Nucleus accumbens (tissue), 56 donors: ENCODE measurements at places on chromosomes 3 and 15.

DNA sequence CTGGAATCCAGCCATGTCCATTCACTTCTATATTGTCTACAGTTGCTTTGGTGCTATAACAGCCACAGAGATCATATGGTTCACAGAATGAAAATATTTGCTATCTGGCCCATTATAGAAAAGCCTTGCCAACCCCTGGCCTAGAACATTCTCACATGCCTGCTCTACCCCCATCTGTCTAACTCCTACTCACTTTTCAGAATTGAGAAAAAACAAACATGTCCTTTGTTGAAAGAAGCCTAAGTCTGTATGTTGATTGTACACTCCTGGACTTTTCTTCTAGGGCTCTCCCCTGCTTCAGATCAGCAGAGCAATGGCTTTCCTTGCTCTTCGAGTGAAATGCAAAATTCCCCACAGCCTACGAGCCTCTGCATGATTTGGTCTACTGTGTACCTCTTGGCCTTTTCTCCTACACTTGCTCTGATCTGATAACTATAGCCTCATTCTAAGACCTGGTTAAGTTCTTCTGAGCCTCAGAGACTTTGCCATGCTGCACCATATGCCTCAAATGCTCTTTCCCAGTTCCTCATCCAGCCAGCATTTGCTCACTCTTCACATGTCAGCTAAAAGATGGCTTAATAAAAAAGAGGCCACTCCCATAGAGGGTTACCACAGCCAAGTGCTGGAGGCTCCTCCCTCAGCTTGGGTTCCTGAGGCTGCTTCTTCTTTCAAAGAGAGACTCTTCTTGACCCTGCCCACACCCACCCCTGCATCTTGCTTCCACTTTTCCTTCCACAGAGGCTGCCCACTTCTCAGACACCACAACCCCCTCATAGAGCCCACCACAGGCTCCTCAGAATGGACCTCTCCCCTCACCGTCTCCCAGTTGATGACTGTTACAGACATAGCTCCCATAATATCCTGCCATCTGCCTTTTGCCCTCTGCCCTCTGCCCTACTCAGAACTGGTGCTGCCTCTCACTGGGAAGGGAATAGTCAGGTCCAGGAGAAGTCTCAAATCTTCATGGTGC is 22.9 kb upstream of the DCLK3 start:
- DNase-seq: no peak

DNA sequence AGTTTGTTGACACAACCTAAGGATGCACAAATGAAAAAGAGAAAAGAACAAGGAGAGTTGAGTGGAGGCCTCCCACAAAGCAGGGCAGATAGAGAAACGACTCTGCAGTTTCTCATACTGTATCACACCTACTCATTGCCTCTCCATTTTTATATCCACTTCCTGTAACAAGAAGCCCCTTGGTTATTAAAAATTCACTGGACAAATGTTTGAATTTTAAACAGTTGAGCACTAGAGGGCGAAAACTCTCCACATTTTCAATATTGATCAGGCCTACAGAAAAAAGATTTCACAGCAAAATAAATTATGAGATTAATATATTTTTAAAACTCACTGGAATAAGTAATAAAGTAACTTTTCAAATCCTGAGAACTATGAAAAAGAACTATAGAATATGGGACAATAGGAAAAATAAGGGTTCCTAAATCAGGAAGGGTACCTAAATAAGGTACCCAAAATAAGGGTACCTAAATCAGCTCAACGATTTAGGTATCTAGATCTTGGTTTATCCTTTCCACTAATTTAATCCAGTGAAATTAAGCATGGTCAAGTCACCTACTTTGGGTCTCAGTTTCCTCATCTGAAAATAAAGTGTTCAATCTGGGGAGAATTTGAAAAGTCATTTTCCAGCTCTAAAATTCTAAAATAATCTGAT is 47.0 kb upstream of the PPIB start:
- DNase-seq: no peak

DNA sequence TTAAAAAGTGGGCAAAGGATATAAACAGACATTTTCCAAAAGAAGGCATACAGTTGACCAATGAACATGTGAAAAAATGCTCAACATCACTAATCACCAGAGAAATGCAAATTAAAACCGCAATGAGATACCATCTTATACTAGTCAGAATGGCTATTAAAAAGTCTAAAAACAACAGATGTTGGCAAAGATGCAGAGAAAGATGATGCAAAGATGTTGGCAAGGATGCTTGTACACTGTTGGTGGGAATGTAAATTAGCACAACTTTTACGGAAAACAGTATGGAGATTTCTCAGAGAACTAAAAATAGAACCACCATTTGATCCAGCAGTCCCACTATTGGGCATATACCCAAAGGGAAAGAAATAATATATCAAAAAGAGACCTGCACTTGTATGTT is 53.5 kb downstream of the TLNRD1 start:
- DNase-seq: no peak

DNA sequence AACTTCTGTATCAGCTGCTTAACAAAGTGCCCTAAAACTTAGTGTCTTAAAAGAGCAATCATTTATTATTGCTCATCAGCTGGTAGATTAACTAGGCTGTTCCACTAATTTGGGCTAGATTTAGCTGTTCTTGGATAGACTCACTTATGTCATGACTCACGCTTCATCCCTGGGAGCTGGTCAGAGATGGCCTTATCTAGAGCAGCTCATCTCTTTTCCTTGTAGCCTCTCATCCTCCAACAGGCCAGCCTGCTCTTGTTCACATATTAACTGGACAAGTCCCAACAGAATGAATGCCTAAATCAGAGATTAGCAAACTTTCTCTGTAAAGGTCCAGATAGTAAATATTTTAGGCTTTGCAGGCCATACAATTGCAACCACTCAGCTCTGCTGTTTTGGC is 66.9 kb upstream of the PLAAT1 start:
- no peak for DNase-seq

- DNase-seq: no peak
Measured at GRCh38 chr3:159127021-159127392, 325.2 kb downstream of the MFSD1 start.

GRCh38 chr15:55348281-55348778 is 29.3 kb downstream of the PIGB start:
- no peak for DNase-seq

GRCh38 chr3:74613521-74614106 is 845 bp downstream of the CNTN3 start:
- no peak for DNase-seq

DNA sequence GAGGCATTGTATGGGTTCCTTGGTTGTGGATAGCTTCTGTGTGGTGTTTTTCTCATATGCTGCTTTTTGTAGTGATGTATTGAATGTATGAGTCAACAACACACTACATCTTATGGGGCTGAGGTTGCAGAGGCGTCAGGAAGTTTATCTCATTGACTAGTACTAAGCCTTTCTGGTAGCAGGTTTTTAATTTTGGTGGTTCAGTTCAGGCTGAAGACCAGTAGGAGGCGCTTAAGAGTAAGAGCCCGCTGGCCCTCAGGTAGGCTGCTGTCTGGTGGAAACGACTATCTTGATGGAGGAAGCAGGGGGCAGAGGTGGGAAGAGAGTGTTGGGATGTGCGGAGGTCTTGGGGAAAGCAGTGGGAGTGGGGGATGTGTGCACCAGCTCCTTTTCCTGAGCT is 62.4 kb downstream of the RTP4 start:
- no peak for DNase-seq

GRCh38 chr3:152348436-152349177 is 79.9 kb downstream of the MBNL1 start:
- DNase-seq: no peak

- no peak for DNase-seq
Measured at GRCh38 chr3:61777483-61777882, 216.1 kb downstream of the PTPRG start.

- no peak for DNase-seq
Measured at GRCh38 chr3:101513419-101513986, 491 bp upstream of the SENP7 start.

DNA sequence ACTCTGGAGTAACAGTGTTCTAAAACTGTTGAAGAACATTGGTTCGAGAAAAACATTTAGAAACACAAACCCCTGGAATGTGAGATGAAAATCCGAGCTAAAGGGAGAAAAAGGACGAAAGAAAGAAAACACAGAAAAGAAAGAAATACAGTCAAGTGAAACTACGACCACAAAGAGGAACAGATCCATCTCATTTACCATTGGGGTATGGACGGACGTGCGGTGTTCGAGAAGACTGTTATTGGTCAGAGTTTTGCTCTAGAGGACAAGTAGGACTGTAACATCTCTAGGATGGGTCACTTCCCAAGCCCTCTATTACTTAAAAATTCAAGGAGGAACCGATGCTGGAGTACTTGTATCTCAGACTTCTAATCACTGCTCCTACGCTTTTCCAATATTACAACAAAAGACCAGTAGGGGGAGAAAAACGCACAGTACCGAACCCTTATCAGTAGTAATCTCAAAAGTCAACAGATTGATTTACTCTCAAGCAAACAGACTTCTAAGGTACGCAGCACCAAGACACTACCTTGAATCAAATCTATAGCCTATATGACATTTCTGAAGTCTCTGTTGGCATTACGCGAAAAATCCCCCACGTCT is 1.1 kb upstream of the PIK3CA start:
- no peak for DNase-seq

GRCh38 chr3:171346019-171346418 is 114.2 kb downstream of the TNIK start:
- DNase-seq: no peak

DNA sequence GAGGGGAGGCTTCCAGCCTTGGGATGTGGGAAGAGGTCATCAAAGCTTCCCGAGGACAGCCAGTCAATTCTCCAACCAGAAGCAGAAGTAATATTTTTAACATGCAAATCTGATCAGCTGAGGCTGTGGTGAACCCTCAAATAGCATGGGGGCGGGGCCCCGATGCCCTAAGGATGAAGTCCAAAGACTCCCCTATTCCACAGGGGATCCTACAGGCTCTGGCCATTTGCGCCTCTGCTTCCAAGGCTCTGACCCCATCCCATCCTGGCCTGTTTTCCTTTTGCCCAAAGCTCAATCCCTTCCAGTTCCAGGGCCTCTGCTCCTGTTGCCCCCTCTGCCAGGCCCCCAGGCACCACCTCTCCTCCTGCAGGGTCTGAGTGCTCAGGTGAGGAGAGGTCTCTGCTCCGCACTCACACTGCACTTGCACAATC is 6.7 kb upstream of the CSK start:
- no peak for DNase-seq

DNA sequence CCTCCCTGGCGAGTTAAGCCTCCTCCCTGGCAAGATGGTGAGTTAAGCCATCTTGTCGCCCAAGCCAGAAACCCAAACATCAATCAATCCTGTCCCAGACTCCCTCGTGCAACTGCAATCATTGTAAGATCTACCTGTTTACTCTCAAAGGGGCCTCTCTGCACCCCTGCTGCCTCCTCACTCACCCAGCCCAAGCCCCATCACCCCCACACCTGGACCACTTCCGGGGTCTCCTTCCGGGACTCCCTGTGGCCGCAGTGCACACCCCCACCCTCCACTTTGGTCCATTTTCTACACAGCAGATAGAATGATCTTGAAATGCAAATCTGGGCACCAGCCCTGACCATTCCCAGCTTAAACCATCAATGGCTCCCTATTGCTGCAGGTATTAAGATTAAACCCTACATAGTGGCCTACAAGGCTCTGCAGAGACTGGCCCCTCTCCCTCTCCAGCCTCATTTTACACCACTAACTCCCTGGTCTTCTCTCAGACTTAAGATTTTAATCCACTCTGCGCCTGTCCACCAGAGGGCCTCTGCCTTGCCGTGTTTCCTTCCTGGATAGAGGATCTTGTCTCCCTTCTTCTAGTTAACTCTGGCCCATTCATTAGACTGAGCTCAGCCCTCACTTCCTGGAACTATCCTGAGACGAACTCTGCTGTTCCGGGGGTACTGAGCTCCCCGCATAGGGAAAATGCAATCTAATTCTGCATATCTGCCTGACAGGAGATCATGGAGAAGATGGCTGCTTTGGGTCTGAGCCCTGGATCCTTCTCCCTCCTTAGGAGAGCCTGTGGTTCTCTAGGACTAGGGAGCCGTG is 41.9 kb upstream of the SLC6A1 start:
- DNase-seq: peak; percentile 29

DNA sequence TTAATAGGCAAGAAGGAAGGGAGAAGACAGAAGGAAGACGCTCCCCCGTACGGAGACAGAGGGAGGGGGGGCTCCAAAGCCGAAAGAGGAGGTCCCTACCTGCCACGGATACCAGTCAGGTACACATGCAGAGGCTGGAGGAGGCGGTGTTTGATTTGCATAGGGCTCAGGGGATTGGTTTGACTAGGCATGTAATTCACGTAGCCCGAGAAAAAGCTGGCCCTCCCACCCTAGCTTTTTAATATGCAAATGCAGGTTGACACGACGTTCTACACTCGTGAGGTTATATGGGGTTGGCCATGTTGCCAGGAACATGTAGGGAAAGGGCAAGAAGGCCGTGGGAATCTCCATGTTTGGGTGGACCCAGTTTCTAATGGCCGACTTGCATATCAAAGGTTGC is 29.8 kb downstream of the ZNF592 start:
- DNase-seq: no peak

DNA sequence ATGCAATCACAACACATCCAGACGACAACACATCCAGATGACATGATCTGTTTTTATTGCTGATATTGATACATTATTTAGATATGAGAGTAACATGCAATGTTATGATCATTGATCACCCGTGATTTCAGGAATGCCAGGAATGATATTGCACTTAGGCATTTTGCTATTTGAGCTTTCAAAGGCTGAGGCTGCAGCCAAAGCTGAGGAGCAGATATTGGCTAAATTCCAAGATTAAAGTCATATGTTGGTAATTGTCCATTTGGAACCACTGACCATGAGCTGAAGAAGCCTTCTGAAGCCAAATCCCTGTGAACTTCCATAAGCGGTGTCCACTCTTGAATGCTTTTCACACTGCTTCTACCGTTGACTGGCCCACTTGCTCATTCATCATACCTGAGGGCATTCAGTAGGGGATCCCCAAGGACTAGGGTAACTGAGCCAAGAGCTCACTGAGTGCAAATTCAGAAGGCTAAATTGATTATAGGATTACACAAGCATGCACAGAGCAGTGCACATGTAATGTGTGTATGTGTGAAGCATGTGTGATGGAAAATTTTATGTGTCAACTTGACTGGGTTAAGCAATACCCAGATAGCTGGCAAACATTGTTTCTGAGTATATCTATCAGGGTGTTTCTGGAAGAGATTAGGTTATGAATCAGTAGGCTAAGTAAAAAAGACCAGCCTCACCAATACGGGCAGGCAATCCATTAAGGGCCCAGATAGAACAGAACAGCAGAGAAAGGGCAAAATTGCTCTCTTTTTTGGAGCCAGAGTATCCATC is 92.1 kb upstream of the PLAAT1 start:
- DNase-seq: no peak

DNA sequence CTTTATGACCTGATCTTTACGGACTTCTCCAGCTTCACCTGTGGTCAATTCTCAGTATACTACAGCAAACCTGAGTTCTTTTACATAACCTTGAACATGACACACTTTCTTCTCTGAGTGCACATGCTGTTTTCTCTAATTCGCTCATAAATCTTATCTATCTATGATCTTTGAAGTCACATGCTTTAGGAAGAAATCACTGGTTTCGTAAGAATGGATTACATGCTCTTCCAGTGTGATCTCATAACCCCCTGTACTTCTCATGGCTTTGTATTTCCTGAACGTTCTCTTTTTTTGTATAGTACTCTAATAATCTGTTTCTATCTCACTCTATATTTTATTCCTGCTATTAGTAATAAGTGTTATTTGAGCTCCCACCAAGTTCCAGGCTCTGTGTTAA is 1165.2 kb downstream of the TBL1XR1 start:
- DNase-seq: no peak

- DNase-seq: no peak
Measured at GRCh38 chr3:157023226-157023625, 136.7 kb downstream of the CCNL1 start.
